ENCODE measurements at places on chromosomes 11 and 22.

GRCh38 chr11:66880496-66881450, 23.9 kb downstream of the LRFN4 start:
- DNase-seq, result peak; percentile 39

DNA sequence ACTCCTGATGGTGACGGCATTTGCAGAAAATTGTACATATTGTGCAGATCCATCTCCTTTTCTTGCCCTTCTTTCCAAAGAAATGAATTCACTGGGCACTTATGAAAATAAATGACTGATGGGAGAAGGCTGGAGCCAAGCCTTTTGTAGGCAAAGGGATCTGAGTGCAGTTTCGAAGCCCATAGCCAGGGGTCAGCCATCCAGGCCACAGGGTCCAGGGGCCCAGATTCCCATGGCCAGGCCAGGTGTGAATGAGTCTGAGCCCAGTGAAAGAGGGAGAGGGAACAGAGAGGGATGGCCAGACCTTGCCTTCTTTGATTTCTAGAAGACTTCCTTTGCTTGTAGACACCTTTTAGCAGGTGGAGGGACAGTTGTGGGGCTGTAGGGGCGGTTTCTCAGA, 209.1 kb downstream of the KIRREL3 start:
- DNase-seq, result no peak

GRCh38 chr11:110112457-110112856, 19.3 kb downstream of the ZC3H12C start:
- no peak for DNase-seq

GRCh38 chr22:32804531-32805360, 3.2 kb downstream of the TIMP3 start:
- no peak for DNase-seq

DNA sequence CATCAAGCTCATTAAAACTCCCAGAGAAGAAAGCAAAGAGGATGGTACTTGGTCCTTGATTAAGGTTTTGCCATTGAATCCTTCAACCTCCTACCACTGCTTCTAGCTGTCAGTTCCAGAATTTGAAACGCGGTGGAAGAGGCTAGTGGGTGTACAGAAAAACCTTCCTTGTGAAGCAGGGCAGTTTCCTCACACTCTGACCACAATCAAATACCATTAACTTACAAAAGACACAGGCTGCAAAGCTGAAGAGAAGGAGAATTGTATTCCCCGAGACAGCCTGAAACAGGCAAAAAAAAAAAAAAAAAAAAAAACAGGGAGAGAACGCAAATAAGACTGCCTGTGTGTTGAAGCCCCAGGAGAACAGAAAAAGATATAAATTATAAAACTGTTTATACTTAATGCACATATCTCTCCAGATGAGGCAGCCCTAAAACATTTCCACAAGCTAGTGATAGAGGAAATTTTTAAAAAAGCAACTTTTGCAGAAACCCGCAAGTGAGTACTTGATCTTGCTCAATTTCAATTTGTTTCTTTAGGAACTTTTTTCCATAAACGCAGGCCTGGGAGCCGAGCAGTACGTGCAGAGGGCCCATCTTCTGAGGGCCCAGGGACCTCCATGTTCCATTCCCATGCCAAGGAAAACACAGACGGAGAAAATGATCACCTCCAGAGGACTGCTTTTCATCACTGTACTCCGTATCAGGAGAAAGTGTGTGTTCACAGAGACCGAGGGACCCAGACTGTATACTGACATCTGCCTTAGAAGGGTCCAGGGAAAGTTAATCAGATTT, 218.7 kb upstream of the BLID start:
- no peak for DNase-seq

GRCh38 chr22:29867260-29867659, 15.7 kb upstream of the MTMR3 start:
- no peak for DNase-seq

- peak; percentile 97 for DNase-seq
Measured at GRCh38 chr11:66981976-66982578, 7.0 kb downstream of the C11orf86 start.

- no peak for DNase-seq
Measured at GRCh38 chr11:64536396-64536941, 54.6 kb upstream of the SLC22A12 start.

GRCh38 chr11:115760461-115761320, 256.5 kb upstream of the CADM1 start:
- no peak for DNase-seq

GRCh38 chr22:37388538-37388937, 38.7 kb downstream of the ELFN2 start:
- DNase-seq, result no peak

DNA sequence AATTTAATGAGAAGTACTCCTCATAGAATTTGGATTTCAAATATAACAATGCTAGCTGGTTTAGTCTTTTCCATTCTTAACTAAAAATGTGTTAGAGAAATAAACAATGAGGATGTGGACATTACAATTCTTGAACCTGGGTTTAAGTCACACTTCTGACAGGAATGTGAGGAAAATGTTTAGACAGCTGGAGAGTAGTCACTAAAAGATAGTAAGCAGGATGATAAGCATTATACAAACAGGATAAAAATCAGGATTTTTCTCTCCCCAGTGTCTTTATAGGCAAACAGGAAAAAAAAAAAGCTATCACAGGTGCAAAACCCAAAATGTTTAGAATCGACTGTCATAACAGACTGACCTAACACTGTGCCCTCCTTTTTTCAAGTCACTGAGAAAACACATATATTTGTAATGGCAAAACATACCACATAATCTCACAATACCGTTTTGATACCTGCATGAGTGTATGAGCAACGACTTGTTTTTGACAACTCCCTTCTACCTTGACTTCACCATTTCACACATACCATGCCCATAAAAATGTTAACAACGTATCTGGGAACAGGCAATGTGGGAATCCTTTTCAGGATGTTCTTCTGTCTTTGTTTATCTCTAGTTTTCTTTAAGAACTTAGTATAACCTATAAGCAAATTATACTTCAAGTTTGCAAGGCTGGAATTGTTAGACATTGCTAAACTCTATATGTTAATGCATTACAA, 242.0 kb downstream of the SBF2 start:
- no peak for DNase-seq

DNA sequence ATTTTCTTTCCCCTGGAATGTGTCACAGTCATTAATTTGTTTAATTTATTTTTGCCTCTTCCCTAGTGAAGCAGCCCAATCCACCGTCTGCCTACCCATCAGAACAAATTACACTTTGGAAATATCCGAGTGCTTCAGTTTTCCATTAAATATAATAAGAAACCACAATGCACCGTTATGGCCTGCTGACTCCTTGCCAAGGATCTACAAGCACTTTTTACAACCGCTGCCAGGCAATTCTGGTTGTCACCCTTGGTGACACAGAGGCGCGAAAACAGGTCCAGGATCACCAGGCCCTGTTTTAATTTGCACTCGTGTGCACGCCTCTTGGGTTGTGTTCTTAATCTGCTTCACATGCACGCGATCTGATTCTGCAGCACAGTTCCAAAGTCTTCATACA, 43.9 kb downstream of the KIRREL3 start:
- no peak for DNase-seq

DNA sequence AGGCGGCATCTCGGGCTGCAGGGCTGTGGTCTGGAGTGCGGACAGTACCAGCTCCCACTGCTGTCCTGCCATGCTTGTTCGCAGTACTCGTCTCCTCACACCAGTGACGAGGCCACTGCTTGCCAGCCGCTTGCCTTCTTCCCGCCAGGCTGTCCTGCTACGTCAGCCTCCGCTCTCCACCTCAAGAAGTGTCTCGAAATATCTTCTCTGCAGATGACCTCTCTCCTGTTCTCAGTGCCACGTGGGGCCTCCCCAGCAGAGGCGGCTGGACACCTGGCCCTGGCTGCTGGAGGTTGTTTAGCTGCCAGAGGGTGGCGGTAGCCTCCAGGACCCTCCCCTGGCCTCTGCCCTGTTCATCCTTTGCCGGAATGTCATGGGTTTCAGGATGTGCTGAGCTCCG, 3.1 kb upstream of the CCDC188 start:
- no peak for DNase-seq

DNA sequence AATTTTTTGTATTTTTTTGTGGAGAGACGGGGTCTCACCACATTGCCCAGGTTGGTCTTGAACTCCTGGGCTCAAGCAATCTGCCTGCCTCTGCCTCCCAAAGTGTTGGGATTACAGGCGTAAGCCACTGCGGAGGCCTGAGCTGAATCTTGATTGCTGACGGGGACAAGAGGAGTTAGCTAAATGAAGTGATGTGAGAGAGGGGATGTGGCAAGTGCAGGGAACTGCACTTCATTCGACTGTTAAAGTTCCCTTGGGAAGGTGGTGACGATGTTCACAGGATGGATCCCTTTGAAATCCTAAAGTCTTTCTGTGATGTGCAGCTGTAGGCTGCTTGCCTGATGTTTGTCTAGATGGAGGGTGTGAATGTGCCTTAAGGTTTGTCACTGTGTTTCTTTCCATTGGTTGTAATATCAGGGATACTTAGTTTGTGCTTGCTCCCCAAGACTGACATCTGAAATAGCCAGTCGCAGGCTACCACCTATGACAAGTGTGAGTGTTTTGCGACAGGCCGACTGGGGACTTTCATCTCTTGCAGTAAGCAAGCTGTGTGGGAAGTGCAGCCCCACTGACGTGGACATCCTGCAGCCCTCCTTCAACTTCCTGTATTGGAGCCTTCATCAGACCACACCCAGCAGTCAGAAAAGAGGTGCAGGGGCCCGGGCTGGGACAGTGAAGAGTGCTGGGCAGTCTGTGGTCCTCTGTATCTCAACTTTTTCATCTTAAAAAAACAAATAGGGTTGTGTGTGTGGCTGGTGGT, 19.6 kb upstream of the CCDC134 start:
- DNase-seq, result no peak

DNA sequence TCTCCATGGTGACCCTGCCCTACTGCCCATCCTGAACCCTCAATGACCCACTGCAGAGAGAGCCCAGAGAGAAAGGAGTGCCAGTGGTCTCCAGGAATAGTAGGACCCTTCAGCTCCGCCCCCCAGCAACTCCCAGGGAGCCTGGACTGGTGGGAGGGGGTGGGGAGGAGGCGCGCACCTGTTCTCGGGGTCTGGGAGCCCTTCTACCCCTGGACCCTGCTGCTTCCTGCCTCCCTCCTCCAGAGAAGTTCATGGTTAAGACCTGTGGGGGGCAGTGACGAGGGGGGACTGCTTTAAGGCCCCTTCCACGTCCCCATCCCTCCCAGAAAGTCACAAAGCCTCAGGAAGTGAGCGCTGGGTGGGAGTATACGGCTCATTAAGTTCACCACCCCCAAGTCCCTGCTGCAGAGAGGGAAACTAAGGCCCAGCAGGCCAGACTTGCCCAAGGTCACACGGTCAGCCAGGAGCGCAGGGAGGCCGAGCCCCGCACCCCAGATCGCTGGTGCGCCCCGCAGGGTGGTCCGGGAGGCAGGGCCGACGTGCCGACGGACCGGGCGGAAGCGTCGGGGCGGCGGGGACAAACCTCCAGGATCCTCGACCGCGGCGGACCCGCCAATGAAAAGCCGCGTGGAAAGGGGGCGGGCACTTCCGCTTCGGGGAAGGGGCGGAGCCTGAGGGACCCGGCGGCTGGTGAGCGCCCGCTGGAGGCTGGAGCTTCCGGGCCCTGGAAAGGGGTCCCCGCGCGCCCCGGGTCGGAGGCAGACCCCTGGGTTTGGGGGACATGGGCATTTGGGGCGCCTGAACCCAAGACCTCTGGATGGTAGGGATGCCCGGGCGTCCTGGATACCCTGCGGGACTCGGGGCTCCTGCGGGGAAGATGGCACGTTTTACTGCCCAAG, at the start of the genes NUDT22 and TRPT1:
Gene NUDT22 (plus strand): TSS at position 667 of the 899 bp plus-strand sequence. CDS start 379 bp downstream, outside the sequence.
Gene TRPT1 (minus strand): TSS at position 579 of the 899 bp plus-strand sequence. CDS start 326 bp downstream, at position 253.
- peak; percentile 94 for DNase-seq

- no peak for DNase-seq
Measured at GRCh38 chr22:38569181-38569971, 607 bp downstream of the DMC1 start.

GRCh38 chr11:112096194-112096593, 9.5 kb downstream of the SDHD start:
- DNase-seq, result no peak

DNA sequence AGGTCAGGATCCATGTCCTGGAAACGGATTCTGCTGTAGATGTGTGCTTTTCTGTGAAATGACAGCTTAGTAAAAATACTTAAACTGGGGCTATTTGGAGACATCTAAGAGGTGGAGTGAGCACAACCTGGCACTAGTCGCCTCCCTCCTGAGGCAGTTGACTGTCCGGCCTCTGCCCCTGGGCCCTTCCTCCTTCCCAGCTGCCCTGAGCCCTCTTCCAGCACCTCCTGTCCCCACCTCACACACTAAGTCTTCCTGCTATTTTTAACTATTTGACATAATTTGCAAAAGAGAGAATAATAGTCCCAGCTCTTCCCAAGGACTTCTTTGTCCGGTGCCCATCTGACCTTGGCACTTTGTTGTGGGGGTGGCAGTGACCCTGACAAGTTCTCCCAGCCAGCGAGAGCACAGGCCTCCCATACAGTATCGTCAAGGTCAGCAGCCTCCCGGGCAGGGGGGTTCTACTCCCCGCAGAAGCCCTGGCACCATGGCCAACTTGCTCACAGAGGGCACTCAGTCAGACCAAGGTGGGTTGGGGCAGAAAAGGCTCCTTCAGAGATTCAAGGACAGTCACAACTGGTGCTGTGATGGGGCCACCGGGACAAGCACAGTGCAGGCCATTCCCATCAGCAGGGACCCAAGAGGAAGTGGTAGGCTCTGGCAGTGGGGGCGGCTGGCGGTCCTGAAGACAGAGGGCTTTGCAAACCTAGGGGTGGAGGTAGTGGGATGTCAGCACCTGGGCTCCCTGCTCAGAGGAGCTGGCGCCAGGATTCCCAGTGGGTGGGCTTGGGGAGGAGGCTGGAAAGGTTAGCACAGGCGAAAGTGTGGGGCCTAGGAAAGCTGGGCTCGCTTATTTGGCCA, 5.5 kb upstream of the NEAT1 start:
- peak; percentile 64 for DNase-seq

GRCh38 chr11:10653261-10653660, 40.3 kb downstream of the IRAG1 start:
- no peak for DNase-seq

- DNase-seq, result no peak
Measured at GRCh38 chr22:46280063-46280817, 12.4 kb downstream of the TTC38 start.

- DNase-seq, result no peak
Measured at GRCh38 chr11:109423466-109424190, 1.6 kb downstream of the C11orf87 start.

GRCh38 chr11:4191031-4191571, 96.5 kb downstream of the RRM1 start:
- no peak for DNase-seq

DNA sequence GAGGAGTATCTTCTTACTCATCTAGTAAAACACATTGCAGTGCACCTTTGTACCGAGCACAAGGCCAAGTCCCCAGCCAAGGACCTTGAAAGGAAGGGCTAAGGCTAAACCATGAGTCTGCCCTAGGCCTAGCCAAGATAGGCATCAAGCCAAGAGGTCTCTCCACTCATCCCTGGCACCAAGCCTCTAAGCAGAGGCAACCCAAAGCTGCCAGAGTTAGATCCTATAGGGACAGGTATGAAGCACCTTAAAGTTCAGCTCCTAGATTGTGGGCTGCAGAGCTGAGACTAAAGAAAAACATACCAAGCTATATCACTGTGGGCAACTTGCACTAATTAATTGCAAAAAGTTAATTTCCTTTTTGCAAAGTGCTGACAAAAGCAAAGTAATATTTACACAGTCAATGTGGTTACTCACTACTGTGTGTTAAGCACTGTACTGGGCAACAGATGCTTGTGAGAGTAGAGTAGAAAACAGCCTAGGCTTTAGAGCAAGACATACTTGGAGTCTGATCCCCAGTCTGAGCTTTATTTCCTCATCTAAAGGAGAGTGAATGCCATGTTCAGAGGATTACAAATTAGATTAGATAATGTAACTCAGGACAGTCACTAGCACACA, 7.2 kb downstream of the COA4 start:
- DNase-seq, result peak; percentile 24

- DNase-seq, result no peak
Measured at GRCh38 chr11:29217901-29218300, 798.9 kb downstream of the KCNA4 start.

GRCh38 chr11:66904981-66905521, 48.2 kb downstream of the LRFN4 start:
- no peak for DNase-seq
